ENCODE measurements at places on chromosomes 7 and 10. TPM values are rescaled to one million over a fixed set of nuclear protein-coding genes. Genes with fewer than 3 reads are reported as not detected.

DNA sequence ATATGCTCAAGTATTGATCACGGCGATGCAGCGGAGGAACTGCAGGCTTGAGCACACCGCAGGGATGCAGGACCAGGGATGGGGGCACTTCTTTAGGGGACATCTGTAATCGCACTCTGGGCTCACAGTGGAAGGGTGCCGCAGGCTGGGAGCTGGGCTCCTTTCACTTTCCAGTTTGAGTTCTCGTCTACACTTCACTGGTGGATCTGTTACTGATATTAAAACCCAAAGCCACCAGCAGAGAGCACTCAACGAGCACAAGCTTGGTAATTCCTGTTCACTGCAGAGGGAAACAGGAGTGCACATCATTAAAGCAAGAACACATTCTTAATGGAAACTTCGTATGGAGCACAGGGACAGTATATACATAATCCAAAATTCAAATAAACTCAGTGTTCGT is 91.3 kb downstream of the PARD3 start:
- no peak overlapping the region for H3K27ac ChIP-seq
- peak overlapping the region; percentile 38 for H3K4me3 ChIP-seq
- H3K36me3 ChIP-seq, result no peaks in the 10 kb centered on the region
- peak; percentile 96 for DNase-seq

GRCh38 chr7:113819474-113819873 is 99.3 kb downstream of the PPP1R3A start:
- no peaks in the 10 kb centered on the region for H3K27me3 ChIP-seq
- no peaks in the 10 kb centered on the region for H3K4me1 ChIP-seq
- H3K4me3 ChIP-seq, result no peak overlapping the region
- H3K27ac ChIP-seq, result no peak overlapping the region
- DNase-seq, result no peak

DNA sequence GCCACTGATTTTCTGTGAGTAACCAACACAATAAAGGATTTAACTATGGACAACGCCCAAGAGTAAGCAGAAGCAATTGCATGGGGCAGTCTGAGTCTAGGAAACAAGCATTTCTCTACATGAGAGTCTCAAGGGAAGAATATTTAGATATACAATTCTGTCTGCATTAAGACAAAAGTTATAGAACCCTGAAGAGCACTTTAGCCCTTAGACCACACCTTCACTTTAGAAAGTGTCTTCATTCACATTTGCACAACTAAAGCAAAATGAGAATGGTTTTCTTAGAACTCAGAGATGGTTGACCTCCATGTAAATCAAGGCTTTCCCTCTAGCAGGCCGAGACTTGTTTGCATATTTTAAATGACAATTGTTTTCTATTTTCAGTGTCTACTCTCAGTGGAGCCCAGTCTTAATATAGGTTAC is 25.5 kb upstream of the TRIM24 start:
- DNase-seq, result no peak
- no peak overlapping the region for H3K4me3 ChIP-seq
- peaks cover 5% of the 10 kb centered on the region for H3K36me3 ChIP-seq
- no peaks in the 10 kb centered on the region for H3K27me3 ChIP-seq
- peaks cover 5% of the 10 kb centered on the region for H3K4me1 ChIP-seq
- peak overlapping the region; percentile 26 for H3K27ac ChIP-seq

DNA sequence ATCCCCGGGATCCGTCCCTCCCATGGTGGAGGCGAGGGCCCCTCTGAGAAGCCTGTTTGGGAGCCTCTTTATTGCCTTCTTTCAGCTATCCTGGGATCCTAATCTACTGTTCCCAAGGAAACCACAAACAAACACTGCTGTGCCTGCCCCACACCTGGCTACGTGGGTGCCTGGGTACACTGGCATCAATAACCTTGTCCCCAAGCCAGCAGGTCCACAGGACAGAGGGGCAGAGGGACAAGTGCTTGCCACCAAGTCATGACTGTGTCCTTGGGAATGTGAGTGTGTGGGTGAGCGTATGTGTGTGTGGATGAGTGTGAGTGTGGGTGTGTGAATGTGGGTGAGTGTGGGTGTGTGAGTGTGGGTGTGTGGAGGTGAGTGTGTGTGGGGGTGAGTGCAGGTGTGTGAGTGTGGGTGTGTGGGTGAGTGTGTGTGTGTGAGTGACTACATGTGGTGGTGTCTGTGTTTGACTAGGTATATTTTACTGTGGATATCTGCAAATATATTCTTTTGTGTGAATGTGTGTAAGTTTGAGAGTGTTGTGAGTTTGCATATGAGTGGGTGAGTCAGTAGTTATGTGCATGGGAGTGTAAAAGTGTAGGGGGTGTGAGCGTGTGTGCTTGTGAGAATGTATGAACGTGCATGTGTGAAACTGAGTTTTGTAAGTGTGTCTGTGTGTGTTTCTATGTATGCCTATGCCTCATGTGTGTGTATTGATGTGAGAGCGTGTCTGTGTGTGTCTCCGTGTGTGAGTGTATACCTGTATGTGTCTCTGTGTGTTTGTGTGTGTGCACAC is 96.1 kb downstream of the TNS3 start:
- 0 out of 2 replicates have a peak, but pooled peaks cover 8% of the 10 kb centered on the region for H3K36me3 ChIP-seq
- H3K4me1 ChIP-seq, result peaks cover 32% of the 10 kb centered on the region
- no peak overlapping the region for H3K4me3 ChIP-seq
- no peak overlapping the region for H3K27ac ChIP-seq
- DNase-seq, result peak; percentile 33
- H3K27me3 ChIP-seq, result no peaks in the 10 kb centered on the region

Gene WNT2
- total RNA-seq, result not detected

Gene AKR1C1
- 3.2 TPM for total RNA-seq

Measured in PC-3 (cell line).